GDM1 (cell line): ENCODE measurements at places on chromosomes 1 and 21.

DNA sequence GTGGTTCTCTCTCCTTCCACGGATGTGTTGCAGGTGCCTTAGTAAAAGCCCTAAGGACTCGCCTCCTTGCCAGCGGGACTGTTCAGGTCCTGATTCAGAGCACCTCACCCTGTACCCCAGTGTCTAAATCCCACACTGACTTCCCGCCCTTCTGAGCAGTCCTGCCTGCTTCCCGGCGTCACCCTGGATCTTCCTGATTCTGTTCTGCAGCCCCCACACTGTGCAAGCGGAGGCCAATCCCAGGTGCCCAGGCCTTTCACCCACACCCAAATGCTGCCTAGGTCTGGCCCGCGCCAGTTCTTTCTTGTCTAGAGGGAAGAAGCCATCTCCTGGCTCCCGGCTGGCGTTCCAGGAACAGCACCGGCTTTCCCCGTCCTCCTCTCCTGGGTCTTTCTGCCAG is 95.9 kb upstream of the GALNT2 start:
- no peak for DNase-seq

- peak; percentile 53 for DNase-seq
Measured at GRCh38 chr1:32876341-32877210, 5.9 kb upstream of the FNDC5 start.

DNA sequence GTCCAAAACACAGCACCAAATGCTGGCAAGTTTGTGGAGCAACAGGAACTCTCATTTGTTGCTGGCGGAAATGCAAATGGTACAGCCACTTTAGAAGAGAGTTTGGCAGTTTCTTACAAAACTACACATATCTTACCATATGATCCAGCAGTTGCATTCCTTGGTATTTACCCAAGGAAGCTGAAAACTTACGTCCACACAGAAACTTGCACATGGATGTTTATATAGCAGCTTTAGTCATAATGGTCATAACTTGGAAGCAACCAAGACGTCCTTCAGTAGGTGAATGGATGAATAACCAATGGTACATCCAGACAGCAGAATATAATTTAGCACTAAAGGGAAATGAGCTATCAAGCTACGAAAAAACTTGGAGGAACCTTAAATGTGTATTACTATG is 66.4 kb downstream of the MARK1 start:
- no peak for DNase-seq

DNA sequence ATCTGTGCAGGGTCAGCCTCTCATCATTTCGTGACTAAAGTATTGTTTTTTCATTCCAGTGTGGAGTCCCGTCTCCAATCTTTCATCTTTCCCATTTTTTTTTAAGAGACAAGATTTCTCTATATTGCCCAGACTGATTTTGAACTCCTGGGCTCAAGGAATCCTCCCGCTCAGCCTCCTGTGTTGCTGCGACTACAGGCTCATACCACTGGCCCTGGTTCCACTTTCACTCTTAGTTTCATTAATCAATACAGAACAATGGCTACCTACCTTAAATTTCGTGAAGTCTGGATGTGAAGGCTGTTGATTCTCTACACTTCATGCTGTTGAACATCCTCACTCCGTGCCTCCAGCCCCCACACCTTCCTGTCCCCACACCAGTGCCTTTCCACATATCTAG is 97.7 kb upstream of the GREM2 start:
- no peak for DNase-seq

DNA sequence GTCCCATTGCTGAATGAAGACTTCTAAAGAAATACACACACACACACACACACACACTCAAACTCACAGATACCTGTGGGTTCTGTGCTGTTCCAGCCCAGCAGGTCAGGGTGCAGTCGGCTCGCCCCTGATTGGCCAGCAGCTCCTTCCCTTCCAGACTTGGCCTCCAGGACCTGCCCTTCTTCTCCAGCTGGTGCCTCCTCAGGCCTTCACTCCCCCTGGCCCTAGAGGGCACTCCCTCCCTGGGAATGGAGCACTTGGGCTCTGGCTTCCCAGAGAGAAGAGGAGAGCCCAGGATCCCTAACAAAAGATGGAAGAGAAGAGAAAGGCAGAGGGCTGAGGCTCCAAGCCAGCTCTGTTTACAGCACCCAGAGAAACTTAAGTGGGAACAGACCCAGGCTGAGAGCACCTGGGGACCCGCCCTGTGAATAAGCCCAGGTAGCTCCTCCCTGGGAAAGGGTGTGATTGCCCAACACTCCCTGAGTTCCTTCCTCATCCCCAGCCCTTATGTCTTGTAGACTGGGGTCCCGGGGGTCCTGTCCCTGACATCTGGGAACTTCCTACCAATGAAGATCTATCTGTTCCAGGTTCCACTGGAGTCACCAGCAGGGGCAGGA is at the start of gene PGLYRP3:
Gene PGLYRP3, minus strand, starts transcription at position 383 of the 617 bp plus-strand sequence. CDS start 2,287 bp downstream, outside the sequence.
- DNase-seq, result no peak

GRCh38 chr1:2082064-2082463 is 31.9 kb downstream of the PRKCZ start:
- no peak for DNase-seq

GRCh38 chr1:36484099-36484498 is 1.4 kb upstream of the CSF3R start:
- DNase-seq, result no peak

GRCh38 chr1:156433602-156434001 is 64.6 kb downstream of the RHBG start:
- no peak for DNase-seq
